ENCODE measurements at places on chromosomes 13 and 19.

- DNase-seq = no peak
Measured at GRCh38 chr13:101640788-101641400, 188.4 kb downstream of the ITGBL1 start.

- no peak for DNase-seq
Measured at GRCh38 chr13:108755083-108755482, 125.7 kb downstream of the MYO16 start.

GRCh38 chr13:66840621-66841020 lies 389.5 kb downstream of the PCDH9 start:
- no peak for DNase-seq

DNA sequence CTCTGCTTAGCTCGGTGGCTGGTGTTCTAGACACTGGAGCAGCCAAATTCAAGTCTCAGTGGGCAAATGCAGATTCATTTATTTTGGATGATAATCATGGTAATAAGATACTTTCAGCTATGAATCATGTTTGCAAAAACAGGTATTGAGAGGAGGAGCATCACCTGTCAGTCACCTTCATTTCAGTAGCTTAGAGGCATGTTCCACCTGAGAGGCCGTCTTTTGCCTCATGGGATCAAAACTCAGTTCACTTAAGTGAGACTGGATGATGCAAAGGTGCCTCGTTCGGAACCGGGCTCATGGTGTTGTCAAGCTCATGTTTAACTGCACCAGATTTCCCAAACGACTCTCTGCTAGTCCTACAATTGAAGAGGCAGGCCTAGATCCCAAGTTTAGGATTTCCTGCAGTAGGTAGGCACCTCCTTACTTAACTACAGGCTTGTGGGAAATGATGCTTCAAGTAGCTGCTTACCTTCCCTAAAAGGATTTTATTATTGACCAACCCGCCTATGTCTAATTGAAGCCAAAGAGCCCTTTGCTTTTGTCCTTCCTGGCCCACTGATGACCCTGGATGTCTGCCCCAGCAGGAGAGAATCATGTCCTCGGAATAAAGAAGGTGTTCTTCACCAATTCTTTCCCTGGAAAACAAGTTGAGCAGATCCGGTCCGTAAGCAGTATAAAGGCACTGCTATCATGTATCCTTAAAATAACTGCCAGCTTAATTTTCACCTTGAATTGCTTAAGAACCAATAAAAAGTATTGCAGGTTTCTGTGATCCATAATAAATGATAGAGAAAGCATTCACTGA lies 60.0 kb downstream of the ZAR1L start:
- no peak for DNase-seq

Measured in stimulated activated CD8-positive, alpha-beta memory T cell treated with anti-CD3 and anti-CD28 coated beads, Interleukin-4, amount 100 ng/mL, for 48 hours (primary cell).